ENCODE measurements at places on chromosomes 11 and 22.

DNA sequence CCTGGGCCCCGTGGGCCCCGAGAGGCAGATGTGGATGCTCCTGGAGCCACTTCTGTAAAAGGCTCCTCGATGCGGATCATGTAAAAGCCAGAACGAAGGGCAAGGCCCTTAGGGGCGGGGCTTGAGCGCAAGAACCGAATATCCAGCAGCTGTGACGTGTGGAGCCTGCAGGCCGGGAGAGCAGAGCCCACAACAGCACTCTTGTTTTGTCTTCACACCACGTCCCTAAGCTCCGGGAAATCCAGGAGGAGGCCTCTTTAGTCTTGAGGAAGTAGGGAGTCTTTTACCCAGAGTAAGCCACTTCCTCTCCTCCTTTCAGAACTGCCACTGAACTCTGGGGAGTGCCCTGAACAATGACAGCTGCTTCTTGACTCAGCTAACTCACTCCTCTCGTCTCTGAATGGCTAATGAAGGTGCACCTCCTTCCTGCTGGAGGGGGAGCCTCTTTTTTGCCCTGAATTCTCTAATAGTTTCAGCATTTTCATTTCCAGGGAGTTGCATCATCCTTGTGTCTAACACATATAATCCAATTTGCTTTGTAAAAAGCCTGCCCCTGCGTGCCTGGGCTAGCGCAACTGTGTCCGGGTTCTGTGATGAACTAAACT is 12.5 kb downstream of the L3MBTL2 start:
- DNase-seq = no peak

GRCh38 chr11:69943506-69943905 is 124.3 kb upstream of the FGF3 start:
- DNase-seq = no peak

DNA sequence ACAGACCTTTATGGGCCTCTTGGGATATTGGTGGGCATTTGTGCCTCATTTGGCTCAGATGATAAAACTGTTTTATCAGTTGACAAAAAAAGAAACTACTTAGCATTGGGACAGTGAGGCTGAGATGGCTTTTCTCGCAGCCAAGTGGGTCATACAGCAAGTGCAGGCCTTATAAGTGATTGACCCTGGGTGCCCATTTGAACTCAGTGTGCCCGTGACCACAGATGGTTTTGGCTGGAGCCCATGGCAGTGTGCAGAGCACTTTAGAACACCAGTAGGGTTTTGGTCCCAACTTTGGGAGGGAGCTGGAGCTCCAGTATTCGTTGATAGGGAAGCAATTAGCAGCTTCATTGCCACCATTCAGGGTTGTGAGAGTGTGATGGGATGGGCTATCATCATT is 404.5 kb upstream of the LARGE1 start:
- no peak for DNase-seq

GRCh38 chr22:46686221-46687047 is 51.6 kb downstream of the CERK start:
- DNase-seq = no peak

DNA sequence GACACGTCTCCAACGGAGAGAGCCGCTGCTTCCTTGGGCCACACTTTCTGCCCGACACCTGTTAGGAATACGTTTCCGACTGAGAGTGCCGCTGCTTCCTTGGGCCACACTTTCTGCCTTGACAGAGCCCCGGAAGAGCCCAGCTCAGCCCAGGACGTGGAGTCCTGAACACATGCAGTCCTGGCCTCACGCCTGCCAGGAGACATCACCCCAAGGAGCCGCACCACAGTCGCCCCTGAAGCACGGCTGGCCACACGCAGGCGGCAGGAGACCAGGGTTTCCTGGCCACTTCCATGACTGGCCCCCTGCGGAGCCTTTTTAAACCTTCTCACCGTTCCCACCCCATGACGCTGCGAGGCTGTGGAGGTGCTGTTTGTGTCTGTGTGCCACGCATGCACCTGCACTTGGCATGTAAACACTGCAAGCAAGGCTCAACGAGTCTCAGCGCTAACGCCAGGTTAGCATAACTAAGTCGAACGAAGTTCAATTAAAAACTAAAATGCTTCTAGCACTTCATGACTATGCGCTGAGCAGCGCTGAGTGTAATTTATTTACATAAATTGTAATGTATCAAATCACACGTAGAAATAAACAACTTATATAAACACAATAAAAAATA is 8.8 kb downstream of the TOLLIP start:
- no peak for DNase-seq

GRCh38 chr11:69877235-69877634 is 58.0 kb upstream of the FGF3 start:
- no peak for DNase-seq
